ENCODE measurements at places on chromosomes 11 and 22. TPM values are rescaled to one million over a fixed set of nuclear protein-coding genes. Genes with fewer than 3 reads are reported as not detected.
A peak's percentile ranks its signal among the peaks of the same experiment; 100 is the strongest.

DNA sequence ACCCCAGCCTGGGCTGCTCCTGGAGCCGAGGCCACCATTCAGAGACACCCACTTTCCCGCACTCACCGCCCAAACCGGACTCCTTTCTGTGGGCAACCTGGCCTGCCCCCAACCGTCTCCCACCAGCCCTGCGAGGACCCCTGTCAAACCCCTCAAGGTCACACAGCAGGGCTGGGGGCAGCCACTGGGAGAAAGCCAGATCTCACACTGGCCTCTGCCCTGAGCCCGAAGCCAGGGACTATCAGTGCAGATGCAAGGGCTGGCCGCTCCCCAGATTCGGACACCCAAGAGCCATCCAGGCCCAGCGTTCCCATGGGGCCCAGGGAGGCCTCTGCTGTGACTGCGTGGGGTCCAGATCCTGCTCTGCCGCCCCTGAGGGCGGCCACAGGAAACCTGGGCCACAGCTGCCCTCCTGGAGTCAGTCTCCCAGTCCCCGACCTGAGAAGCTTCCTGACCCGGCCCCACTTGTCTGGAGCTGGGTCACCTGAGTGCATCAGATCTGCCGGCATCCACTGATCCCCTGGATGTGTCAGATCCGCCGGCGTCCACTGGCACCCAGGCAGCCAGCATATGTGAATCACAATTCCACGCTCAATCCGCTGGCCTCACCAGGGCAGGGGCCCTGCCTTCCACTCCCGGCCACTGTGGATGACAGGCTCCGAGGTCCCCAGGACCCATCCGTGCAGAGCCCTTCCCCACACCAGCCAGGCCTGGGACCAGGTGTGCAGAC is 139.7 kb downstream of the BRD1 start:
- DNase-seq: no peak

GRCh38 chr22:39233710-39234471 is 10.9 kb downstream of the PDGFB start:
- DNase-seq: no peak

GRCh38 chr11:17611503-17612220 is 64.6 kb downstream of the OTOG start:
- DNase-seq: no peak

GRCh38 chr11:78083021-78083420 is 3.4 kb upstream of the NDUFC2 start:
- no peak for DNase-seq

GRCh38 chr22:43884600-43885318 is 7.1 kb downstream of the PNPLA5 start:
- DNase-seq: peak; percentile 42

- no peak for DNase-seq
Measured at GRCh38 chr22:29912605-29913398, 29.8 kb downstream of the MTMR3 start.

Gene GAL3ST3
- not detected for polyA plus RNA-seq

Gene MS4A6A
- 4.1 TPM for polyA plus RNA-seq

- no peak for DNase-seq
Measured at GRCh38 chr11:71505781-71506180, 21.3 kb upstream of the KRTAP5-7 start.

- no peak for DNase-seq
Measured at GRCh38 chr11:114042234-114042633, 17.3 kb upstream of the ZBTB16 start.

GRCh38 chr11:112961751-112962578 is 745 bp downstream of the NCAM1 start:
- peak; percentile 6 for DNase-seq

DNA sequence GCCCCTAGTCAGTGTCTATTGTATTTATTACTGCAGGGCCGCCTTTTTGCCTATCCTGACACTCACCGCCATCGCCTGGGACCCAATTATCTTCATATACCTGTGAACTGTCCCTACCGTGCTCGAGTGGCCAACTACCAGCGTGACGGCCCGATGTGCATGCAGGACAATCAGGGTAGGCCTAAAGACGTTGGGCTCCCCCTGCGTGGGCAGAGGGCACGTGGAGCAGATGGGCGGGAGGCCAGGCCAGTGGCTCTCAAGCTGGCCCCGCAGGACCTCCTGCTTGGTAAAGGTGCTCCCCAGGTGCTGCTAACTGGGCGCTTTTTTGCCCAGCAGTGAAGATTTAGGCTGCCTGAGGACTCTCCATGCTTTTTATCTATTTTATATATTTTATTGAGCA is 22.5 kb downstream of the CAT start:
- no peak for DNase-seq

Gene SLC17A6
- polyA plus RNA-seq: not detected

DNA sequence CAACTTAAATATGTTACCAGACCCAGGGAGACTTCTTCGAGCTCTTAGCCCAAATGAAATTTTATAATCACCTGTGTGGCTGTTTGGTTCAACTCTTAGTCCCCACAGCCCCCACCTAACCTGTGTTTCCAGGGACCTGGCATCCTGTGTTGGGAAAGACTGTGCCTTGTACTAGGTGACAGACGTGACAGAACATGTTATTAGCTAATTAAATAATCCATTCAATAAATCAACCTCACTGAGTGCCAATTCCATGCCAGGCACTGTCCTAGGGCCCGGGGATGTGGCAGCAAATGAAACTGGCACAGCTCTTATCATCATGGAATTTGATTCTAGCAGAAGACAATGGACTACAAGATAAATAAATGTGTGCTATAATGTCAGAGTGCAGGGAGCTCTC is 431.9 kb downstream of the MIAT start:
- DNase-seq: no peak

Gene ATP5MG
- polyA plus RNA-seq: 142 TPM

GRCh38 chr22:29831958-29832357 is 6.1 kb downstream of the ASCC2 start:
- no peak for DNase-seq

GRCh38 chr11:79864882-79865281 is 424.1 kb upstream of the TENM4 start:
- DNase-seq: no peak

DNA sequence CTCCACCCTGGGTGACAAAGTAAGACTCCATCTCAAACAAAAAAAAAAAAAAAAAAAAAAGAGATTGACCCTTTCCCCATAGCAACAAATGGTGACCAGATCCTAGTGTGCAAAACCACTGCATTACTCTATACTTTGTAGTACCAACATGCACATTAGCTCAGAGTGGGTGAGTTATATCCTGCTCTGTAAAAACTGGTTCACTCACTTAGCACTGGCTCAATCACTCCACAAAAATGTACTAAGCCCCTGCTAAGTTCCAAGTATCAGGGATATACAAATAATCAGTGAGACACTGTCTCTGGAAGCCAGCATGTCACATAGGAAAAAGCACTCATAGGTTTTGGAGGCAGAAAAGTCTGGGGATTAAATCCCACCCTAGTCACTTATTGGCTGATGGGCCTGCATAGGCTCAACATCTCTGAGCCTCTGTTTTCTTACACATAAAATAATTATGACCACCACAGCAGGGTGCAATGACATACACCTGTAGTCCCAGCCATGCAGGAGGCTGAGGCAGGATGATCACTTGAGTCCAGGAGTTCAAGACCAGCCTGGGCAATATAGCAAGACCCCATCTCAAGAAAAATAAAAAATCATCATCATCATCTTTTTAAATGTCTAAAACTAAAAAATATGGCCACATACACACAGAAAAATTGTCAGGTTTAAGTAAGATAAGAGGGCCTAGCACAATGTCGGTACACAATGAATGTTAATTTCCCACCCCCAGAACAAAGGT is 11.9 kb downstream of the FAM168A start:
- DNase-seq: no peak

- peak; percentile 94 for DNase-seq
Measured at GRCh38 chr11:118883368-118884071, at the start of gene CXCR5. TSS of gene CXCR5 (plus strand) at chr11:118883892. CDS start at chr11:118883942, 50 bp downstream.

DNA sequence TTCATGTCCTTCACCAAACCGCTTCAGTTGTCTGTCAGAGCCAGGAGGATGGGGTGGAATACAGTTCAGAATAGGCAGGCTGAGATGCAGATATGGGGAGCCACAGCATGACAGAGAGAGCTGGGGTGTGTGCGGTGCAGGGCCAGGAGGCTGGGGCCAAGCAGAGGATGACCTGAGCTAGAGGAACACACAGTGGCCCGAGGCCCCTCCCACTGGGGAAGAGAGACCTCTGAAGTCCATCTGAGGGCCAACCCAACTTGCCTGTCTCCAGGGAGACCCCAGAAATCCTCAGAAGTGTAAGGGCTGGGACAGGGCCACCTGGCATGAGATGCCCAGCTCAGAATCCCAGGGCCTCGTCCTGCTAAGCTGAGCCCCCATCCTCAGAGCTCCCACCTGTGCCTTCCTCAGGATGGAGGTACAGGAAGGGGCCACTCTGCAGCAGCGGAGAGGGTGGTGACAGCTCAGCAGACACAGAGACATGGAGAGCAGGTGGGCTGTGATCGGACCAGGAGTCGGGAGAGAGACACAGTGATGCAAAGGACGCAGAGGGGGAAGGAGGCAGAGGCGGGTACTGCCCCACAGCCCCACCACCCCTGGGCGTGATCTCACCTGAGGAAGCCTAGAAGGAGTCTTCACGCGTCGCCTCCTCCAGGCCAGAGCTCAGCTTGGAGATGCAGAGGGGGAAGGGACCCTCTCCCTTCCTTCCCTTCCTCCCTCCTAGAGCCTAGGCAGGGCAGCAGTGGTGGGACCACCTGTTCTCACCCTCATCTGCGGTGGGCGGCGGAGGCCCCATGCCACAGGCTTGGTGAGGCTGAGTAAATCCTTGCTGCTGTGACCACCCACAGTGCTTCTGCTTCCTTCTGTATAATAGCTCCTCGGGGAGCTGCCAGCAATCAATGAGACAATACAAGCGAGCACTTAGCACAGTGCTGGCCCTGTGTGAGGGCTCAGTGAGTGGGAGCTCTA is 9.1 kb upstream of the TUB start:
- DNase-seq: no peak

DNA sequence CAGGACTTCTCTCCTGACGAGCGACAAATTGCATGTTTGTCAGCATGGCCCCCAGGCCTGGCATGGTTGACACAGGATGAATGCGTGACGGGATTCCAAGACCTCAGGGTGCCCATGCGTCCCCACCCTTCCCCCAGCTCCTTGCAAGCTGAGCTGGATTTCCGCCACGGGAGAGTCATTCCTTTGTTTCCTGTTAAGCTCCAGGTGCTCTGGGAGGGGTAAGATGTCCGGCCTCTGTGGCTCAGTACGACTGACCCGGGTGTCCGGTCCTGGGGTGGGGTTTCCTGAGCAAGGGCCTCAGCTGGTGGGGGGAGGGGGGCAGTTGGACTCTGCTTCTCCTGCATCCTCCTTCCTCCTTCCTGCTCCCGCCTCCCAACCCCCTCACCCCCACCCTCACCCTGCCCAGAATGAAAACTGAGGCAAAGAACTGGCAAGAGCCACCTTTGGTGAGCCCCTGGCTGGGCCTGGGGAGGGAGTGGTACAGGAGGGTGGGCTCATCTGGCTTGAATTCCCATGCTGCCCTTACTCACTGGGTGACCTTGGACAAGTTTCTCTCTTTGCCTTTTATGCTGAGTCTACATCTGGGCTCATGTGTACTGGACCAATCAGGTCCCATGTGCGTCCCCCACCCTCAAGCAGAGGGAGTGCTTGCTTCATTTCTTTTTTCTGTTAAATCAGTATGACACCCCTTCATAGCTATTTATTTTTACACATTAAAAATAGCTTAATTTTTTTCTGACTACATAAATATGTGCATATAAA is 2.5 kb downstream of the CDC42EP2 start:
- no peak for DNase-seq

Gene ART5
- not detected for polyA plus RNA-seq

DNA sequence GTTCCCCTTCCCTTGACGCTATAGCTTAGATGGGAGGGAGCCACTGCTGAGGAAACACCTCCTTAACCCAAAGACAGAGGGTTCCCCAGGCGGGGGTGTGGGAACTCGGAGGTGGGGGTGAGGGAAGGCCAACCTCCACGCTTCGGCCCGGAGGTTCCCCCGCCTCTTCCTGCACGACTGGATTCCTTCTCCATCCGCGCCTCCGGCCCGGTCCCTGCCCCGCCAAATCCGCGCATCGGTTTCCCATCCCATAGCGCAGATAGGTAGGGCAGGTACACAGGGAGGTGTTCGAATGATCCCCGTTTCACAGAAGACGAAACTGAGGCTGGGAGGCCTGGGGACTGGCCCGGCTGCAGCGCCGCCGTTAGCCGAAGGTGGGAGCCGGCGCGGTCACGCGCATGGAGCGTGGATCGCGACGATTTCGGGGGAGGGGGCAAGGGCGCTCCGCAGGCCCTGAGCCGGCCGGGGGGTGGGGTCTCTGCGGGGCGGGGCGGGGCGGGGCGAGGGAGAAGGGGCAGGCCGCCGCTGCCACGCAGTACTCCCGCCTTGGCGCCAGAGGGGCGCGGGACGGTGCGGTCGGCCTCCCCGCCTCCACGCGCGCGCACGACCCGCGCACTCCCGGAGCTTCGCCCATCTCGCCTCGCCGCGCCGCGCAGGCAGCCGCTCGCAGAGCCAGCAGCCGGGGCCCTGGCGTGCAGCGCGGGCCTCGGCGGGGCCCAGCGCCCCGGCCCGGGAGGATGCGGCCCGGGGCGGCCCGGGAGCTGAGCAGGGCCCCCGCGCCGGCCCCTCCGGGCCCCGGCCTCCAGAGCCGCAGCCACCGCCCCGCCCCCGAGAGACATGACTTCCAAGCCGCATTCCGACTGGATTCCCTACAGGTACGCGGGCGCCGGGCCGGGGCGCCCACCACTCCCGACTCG is at the start of gene TUB:
TSS of gene TUB (plus strand) at position 538 of the 917 bp plus-strand sequence. CDS start at position 838, 300 bp downstream.
- peak; percentile 15 for DNase-seq

- no peak for DNase-seq
Measured at GRCh38 chr11:46835897-46836296, 10.2 kb downstream of the CKAP5 start.

- DNase-seq: peak; percentile 23
Measured at GRCh38 chr22:32476281-32477195, 1.9 kb downstream of the FBXO7 start.

Gene HPS4
- 34.8 TPM for polyA plus RNA-seq

- no peak for DNase-seq
Measured at GRCh38 chr11:134017511-134018430, 51.1 kb upstream of the JAM3 start.

Gene LDHAL6A
- 0.12 TPM for polyA plus RNA-seq

Gene MYBPC3
- polyA plus RNA-seq: 1.4 TPM

- DNase-seq: no peak
Measured at GRCh38 chr11:117489999-117490679, 162.5 kb downstream of the CEP164 start.

DNA sequence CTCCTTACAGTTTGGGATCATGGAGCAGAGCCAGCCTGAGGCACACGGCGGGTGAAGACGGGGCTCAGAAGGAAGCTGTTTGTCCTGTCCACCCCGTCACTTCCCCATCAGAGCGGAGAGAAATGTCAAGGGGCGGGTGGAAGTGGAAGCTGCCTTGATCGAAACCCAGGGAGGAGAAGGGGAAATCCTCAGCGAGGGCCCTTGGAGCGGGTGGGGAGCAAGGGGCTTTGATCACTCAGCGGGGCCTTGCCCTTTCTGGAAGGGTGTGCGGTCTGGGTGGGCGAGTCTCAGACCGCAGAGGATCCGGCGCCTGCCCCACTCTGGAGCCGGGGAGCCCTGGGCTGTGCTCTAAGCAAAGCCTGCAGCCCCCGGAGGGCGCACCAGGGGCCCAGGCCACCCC is 320.4 kb downstream of the NTM start:
- no peak for DNase-seq

- peak; percentile 63 for DNase-seq
Measured at GRCh38 chr22:32528984-32529982, 54.7 kb downstream of the FBXO7 start.
